NB4 (cell line): ENCODE measurements at places on chromosomes 11 and 22.

GRCh38 chr11:66475349-66476172 is 4.7 kb upstream of the DPP3 start:
- DNase-seq: no peak

- peak; percentile 48 for DNase-seq
These were observed 21.3 kb upstream of the PIK3IP1 start for GRCh38 chr22:31313366-31314147.

DNA sequence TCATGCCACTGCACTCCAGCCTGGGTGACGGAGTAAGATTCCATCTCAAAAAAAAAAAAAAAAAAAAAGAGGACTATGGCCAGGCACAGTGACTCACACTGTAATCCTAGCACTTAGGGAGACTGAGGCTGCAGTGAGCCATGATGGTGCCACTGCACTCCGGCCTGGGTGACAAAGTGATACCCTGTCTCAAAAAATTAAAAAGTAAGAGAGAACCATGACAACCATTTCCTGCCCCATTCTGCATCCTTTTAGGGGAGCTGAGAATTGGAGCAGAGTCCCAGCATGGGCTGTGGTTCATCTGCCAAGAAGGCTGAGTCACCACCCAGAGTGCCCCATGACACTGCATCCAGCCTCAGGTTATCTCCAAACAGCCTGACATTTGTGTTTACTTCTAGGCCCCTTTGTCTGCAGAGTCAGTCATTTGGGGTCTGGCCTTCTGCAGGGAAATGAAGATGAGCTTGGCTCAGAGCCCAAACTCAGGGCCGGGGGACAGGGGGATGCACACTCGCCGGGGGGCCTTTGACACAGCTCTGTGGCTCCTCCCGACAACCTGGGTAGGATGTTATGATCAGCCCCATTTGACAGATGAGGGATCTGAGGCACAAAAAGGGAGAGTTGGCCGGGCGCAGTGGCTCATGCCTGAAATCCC is 4.7 kb downstream of the CSDC2 start:
- DNase-seq: peak; percentile 59

DNA sequence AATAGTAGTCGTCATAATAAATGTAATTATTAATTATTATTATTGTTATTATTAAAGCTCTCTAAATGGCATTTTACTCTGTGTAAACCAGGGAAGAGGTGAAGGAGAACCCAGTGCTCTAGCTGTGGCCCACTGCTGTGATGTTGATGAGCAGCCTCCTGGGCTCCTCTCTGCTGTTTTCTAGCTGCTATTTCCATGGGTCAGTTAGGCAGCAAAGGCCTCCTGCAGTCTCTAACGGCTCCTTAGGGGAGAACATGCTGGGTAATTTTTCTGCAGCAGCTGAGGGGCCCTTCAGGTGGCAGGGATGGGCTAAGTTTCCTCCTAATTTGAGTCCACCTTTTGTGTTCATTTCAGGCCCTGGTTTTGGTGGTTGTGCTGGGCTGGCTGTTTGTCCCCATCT is 24.6 kb downstream of the SLC5A1 start:
- no peak for DNase-seq

DNA sequence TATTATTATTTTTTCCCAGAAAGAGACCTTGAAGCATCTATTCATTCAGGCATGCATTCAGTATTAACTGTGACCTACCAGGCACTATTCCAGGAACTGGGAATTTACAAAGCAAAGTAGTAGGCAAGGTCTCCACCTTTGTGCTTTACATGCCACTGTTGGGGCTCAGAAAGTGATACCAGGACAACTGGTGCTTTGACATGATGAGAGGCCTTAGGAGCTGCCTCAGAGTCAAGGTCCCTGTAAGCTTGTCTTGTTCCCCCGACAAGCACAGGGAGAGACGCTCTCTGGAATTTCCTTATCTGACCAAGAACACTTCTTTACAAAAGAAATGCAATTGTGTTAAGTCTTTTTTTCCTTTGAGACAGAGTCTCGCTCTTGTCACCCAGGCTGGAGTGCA is 2.3 kb upstream of the HMOX1 start:
- no peak for DNase-seq

GRCh38 chr11:40290171-40290631 is 1169.3 kb downstream of the LRRC4C start:
- no peak for DNase-seq

DNA sequence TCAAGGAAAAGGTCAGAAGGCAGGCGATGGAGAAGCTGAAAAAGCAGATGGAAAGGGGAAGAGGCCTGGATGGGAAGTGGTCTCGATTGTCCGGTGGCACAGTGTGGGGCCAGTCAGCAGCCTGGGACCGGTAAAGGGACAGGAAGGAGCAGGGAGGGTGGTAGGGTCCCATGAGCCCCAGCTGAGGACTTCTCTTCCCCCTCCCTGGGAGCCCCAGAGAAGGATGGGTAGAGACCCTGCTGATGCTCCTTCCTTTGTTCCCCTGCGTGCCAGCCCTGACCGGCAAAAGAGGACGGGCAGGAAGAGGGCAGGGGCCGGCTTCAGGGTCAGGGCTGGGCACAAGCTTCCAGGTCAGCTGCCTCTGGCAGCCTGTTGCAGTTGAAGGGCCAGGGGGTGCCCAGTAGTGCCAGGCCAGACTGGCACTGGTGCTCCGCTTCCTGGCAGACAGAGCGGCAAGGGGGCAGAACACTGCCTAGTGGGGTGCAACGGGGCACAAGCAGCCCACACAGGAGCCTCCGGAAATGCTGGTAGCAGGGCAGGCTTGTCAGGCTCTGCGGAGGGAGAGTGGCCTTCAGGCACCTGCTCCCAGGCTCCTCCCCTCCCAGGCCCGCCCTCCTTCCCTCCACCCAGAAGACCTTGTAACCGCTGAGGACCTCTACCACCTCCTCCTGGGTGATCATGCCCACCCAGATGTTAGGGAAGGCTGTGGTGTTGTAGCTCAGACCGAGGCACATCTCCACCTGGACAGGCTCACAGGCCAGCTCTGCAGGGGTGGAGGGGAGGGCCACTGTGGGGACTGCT is 739 bp upstream of the C1QTNF5 start:
- DNase-seq: no peak

GRCh38 chr22:39174498-39175352 is 22.2 kb upstream of the CBX7 start:
- peak; percentile 62 for DNase-seq

DNA sequence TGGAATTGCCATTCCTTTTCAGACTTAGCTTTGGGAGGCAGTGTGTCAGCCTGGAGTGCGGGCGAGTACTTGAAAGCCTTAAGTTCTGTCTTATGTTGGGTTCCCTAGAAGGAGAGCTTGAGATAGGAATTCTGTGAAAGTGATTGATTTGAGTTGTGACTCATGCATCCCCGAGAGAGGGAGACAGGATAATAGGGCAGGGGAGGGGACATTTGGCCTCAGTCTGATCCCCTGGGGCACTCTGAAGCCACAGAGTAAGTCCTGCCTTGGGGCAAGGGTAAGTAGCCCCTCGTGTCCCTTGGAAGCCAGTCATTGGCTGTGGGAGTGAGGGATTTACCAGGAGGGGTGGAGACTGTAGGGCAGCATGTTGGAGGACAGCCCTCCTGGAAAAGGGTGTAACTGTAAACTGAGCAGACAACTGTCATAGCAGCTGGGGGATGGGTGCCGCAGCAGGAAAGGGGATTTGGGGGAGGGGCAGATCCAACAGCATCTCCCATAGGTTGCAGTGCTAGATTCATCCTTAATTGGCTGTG is 44.0 kb downstream of the KIAA1671 start:
- DNase-seq: no peak

DNA sequence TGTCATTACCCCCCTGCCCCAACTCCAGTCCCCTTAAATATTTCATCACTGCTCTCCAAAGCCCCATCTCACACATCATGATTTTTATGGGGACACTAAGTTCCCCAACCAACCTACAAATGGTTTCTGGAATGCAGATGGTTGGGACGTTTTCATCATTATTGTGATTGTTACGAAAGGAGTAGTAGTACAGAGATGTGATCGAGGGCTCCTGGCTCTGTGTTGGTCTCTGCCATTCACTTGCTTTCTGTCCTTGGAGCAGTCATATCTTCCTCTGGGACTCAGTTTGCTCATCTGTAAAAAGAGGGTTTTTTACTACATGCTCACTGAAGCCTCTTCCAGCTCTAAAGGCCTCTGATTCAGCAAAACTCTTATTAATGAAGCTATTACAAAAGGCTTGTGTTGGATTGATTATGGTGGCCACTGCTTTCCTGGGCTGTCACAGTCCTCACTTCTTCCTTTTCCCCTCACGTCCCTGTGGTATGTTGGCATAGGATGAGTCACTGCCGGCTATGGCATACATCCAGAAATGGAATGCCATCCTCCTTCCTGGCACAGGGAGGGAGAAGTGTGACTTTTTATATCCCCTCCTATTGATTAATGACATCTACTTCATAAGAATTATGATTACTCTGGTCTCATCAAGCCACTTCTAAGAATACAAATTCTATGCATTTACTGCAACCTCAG is 593.7 kb downstream of the METTL15 start:
- no peak for DNase-seq

- no peak for DNase-seq
These were observed 46.0 kb downstream of the PRCP start for GRCh38 chr11:82854242-82854641.

GRCh38 chr11:47946682-47947559 is 33.4 kb upstream of the PTPRJ start:
- peak; percentile 94 for DNase-seq

DNA sequence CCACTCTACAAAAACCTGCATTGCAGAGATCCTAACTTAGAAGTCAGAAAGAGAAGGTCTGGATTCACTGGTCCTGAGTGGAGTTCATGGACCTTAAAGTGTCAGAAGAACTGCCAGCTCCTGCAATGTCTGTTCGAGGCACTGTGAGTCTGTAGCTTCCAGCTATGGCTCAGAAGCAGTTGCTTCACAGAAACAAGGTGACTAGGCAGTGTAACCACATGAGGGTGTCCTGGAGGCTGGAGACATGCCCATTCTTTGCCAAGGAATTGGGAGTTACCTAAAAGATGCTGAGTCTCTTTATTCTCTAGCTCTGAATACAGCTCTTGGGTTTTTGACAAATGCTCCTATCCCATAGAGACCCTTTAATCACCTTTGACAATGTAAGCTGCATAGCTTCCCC is 130.5 kb downstream of the SPON1 start:
- no peak for DNase-seq

DNA sequence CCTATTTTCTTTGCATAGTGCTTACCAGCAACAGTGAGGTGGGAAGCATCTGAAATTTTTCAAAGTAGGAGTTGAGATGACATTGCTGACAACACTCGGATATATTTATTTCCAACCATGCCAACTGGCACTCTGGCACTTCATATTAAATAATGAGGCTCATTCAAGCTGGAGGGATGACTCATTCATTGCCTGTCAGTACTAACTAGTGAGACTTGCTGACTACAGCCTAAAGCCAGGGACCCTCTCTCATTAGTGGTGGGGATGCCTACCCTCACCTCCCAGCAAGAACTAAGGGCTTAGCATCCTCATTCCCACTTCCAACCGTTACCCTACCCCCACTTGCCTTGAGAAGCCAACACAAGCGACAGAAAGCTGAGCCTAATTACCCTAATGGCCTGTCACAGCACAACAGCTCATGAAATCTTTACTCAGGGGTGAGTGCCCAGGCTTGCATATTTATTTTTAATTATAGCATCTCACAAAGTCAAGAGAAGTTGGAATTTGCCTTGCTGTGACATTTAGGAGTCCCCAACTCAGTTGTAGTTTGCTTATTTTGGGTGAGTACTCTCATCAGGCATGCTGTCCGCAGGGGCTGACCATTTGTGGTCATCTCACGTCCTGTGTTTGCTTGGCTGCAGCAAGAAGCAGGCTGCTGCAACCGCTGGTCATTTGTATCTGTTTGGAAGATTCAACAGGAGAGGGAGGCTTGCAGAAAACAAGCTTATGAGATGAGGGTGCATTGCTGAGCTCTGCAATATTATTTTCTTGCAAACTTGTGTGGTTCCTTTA is 181.6 kb upstream of the POU2AF2 start:
- DNase-seq: no peak

GRCh38 chr22:49533886-49534285 is 293.8 kb downstream of the BRD1 start:
- DNase-seq: no peak

GRCh38 chr11:134469627-134470026 is 57.6 kb upstream of the B3GAT1 start:
- peak; percentile 36 for DNase-seq

DNA sequence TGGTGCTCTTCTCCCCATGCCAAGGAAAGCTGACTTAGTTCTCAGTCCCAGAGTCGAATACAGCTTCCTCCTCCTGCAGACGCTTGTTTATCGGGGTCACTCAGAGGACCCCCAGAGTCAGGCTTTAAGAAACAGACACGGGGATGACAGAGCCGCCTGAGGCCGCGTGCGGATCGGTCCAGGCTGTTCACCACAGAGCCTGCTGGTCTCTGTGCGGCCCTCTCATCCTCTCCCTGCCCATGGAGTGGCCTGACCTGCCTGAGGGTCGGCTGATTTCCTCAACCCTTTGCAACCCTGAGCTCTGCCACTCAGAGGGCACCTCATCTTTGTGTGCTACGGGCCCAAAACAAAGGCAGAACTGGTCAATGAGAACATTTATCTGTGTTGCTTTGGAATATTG is 2.1 kb downstream of the GAL start:
- DNase-seq: no peak

GRCh38 chr22:26479792-26480610 is 3.6 kb downstream of the HPS4 start:
- peak; percentile 65 for DNase-seq

DNA sequence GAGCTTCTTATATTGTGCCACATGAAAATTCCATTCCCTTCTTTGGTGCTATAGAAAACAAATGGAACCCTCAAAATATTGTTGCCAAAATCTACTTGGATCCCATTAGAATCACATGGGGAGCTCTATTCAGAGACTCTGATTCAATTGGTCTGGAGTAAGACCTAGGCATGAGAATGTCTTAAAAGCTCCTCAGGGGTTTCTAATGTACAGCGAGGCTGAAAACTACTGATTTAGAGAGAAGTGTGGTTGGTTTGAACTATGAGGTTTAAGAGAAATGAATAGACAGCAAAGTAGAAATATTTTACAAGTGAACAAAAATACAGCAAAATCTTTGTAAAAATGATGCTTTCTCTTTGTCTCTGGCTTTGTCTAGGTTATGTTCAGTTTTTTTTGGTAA is 514.7 kb downstream of the CNTN5 start:
- DNase-seq: no peak

GRCh38 chr11:135046986-135047385 is 634.9 kb upstream of the B3GAT1 start:
- DNase-seq: no peak

- no peak for DNase-seq
These were observed 42.1 kb upstream of the STK33 start for GRCh38 chr11:8636127-8636526.

- no peak for DNase-seq
These were observed at the start of gene EPS8L2 for GRCh38 chr11:705646-706438. Gene EPS8L2 (plus strand): TSS chr11:706231. CDS start chr11:709408, 3,177 bp downstream.
